ENCODE measurements at places on chromosomes 7 and 10. TPM values are rescaled to one million over a fixed set of nuclear protein-coding genes. Genes with fewer than 3 reads are reported as not detected.

- DNase-seq, result no peak
Observed at GRCh38 chr10:22959950-22960349, 32.1 kb downstream of the ARMC3 start.

DNA sequence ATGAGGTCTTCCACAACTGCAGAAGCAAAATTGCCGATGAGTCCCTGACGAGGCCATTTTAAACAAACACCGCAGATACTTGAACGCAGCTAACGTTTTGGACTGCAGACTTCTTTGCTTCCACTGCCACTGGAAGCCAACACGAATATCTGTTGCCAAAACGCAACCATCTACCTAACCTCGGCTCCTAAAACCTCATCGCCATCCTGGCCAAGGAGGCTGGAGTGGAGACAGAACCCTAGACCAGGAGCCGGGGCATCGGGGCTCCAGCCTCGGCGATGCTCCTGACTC, 493 bp downstream of the WDR91 start:
- no peak for DNase-seq

The MDFIC gene
- 15.1 TPM for total RNA-seq

DNA sequence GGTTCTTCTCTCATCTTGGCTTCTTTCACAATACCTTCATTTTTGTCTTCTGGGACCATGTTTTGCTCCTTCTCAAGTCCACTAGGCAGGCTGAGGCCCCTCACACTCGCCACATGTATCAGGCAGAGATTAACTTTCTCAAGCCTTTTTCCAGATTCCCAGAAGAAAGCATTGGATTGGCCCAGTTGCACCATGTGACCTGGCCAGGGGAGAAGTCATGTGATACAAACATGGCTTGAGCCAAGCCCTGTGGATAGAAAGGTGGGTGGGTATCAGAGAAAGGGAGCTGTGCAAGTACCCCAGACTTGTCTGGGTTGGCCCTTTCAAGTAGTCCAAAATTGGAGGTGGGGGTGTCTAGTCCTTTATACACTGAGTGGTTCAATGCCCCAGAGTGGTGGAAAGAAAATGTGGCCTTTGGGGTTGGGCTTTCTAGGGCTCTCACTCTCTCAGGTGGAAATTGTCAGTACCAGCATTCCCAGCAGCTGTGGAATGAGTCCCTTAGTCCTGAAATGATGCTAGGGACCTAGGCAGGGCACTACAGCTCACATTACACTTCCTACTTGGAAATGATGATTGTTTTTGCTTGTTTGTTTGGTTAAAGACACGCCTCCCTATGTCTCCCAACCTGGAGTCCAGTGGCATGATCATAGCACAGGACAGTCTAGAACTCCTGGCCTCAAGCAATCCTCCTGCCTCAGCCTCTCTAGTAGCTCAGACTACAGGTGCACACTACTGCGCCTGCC, 36.9 kb upstream of the C10orf67 start:
- DNase-seq, result no peak

- no peak for DNase-seq
Observed at GRCh38 chr10:92801978-92802872, 46.1 kb upstream of the EXOC6 start.

DNA sequence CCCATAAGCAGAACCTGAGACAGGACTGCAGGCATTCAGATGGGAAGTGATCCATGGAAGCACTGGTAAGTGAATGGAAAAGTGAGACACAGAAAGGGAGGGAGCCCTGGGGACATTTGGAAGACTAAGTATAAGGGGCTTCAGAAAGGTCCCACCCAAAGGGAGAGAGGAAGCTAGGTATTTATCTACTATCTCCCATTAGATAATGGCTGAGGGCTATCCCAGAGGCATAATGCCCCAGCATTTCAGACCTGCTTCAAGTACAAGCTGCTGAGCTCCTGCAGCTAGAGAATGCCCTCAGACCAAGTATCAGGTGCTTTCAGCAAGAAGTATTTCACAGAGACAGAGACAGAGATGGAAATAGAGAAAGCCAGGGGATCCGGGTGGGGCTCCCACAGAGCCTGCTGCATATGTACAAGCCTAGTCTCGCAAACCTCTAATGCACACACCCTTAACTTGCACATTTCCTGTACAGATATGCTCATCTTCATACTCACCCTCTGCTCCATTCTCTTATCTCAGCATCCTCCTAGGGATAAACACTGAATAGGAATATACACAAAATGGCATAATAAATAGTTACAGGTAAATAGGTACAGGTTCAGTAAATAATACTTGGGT, 20.2 kb downstream of the KDM7A start:
- peak; percentile 26 for DNase-seq

The SPDYE16 gene
- total RNA-seq, result not detected

DNA sequence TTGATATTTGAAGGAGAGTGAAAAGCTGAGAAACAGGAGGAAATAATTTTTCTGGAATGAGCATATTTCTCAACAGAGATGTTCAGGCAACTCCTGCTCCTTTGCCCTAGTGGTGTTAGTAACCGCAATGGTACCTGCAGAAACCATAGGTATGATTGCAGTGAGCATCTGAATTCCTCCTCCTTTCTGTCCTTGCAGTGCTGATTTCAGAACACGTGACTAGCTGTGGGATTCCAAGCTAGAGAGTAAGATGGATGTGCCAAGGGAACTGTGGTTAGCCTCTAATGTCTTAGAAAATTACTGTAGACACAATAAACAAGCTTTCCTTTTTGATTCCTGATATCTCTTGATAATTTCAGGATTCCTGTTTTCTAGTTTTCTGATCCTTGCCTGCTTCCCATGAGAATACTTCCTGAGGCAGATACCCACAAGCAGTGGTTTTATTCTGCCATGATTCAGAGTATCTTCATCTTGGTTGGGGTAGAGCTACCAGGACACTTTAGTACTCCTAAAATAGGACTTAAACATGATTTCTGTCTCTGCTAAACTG, 27.5 kb downstream of the LRGUK start:
- DNase-seq, result no peak

The TMEM270 gene
- not detected for total RNA-seq

The GRID2IP gene
- total RNA-seq, result 0.14 TPM

The SMKR1 gene
- 0.48 TPM for total RNA-seq

The MARVELD1 gene
- total RNA-seq, result 58.6 TPM

DNA sequence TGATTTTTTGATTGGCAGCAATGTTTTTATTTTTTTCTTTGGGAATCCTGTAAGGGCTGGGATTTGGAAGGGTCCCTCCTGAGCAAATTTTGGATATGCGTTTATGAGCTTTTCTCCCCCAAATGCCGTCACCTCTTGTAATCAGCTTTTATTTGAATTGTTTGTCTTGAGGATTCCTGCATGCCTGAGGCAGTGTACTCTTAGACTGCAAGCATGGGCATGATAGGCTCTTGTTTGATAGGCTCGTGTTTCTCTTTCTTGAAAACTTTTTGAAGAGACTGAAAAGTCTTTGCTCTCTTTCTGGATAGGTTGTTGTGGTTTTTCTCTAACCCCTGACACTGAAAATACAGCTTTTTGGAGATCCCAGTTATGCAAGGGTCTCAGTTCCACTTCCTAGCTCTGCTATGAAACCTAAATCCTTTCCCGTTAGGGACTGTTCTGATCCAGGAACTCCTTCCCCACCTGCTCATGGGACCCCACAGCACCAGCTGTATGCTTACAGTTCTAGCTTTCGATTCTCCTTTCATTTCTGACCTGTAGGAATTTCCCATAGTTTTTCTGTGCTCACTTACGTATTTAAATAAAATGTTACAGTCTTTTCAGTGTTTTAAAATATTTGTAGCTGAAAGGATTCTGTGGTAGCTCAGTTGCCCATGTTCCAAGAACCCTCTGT, 17.2 kb downstream of the TSPAN13 start:
- peak; percentile 73 for DNase-seq

The IFIT1 gene
- 111 TPM for total RNA-seq

GRCh38 chr7:41069635-41070034, 633.3 kb downstream of the INHBA start:
- no peak for DNase-seq

All from foreskin keratinocyte (primary cell).